ENCODE measurements at places on chromosomes 2 and 18.

DNA sequence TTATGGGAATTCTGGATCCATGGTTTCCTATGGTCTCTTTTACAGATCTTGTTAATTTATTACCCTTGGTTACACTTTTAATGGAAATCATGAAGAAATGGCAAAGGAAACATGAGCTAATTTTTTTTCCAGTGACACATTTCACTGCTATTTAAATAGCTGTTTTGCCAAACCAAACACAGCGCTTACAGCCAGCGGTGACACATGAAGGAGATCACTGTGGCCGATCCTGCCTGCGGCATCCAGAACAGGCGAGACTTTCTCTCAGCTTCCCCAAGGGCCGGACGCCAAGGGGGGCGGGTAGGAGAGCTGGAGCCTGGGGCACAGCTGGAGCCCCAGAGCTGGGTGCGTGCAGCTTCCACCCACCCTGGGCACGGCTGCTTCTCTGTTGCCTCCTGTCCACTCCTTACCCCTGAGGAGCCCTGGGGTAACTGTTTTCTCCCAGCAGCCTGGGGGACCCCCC lies 81.4 kb upstream of the PKDCC start:
- peak; percentile 57 for DNase-seq

DNA sequence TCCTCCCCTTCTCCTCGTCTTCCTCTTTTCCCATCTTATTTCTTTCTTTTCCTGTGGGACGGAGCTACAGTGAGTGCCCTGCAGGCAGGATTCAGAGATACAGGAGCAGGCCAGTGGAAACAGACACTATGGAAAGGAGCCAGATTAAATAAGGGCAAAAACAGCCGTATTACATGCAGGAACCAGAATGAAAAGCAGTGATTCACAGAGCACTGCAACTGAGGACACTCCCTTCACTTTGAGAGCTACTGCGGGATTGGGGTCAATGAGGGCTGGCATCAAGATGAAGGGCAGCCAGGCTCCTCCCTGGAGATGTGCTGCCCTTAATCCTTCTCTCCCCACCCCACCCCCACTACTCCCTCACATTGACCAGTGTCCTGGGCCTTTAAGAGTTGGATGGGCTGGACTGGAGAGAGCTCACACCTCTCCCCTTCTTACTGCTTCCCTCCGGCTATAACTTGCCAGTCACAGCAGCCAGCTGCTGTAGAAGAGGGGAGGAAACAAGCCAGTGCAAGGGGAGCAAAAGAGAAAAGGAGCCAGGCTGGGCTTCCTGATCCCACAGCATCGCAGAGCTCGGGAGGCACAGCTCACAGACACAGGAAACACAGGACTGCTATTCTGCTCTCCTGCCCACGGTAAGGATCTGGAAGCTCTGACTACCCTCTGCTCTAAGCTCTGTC lies at the start of gene PLCD4:
PLCD4 (plus strand) TSS at position 464 of the 680 bp plus-strand sequence. CDS start 7,841 bp downstream, outside the sequence.
- DNase-seq = no peak

- no peak for DNase-seq
Measured at GRCh38 chr18:23730857-23731256, 41.6 kb downstream of the LAMA3 start.

GRCh38 chr2:223989206-223989855 lies 32.1 kb downstream of the MRPL44 start:
- DNase-seq = no peak

DNA sequence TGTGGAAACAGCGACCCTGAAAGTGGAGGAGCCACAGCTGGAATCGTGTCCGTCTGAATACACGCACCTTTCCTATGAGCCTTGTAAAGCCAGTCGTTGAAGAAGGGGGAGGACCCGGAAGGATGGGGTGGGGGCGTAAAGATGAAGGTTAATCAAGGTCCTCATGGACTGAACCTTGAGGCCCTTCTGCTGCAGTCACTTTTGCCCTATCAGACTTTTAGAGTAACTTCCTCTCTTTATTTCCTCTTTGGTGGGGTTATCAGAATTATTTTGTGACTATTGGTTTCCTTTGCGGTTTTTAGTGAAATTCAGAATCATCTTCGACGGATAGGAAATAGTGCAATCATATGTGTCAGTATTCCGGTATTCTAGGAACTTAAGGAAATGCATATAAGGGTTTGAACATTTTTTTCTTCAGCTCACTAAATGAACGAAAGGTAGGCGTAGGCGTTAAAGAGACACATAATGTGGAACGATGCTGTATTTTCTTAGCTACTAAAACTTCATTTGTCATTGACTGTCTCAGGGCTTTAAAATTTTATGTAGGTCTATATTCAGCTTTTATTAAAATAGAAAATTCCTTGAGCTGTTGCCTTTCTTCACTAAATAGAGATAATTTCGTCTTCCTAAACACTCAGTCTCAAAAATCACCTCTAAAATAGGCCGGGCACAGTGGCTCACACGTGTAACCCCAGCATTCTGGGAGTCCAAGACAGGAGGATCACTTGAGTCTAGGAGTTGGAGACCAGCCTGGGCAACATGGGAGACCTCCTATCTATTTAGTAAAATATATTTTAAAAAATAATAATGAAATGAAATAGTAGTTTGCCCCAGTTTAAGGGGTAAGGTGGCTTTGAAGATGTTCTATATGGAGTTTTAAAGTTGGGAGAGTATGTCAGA lies 1.4 kb upstream of the YES1 start:
- DNase-seq = no peak

- DNase-seq = no peak
Measured at GRCh38 chr2:73981081-73982001, 3.4 kb upstream of the TET3 start.

DNA sequence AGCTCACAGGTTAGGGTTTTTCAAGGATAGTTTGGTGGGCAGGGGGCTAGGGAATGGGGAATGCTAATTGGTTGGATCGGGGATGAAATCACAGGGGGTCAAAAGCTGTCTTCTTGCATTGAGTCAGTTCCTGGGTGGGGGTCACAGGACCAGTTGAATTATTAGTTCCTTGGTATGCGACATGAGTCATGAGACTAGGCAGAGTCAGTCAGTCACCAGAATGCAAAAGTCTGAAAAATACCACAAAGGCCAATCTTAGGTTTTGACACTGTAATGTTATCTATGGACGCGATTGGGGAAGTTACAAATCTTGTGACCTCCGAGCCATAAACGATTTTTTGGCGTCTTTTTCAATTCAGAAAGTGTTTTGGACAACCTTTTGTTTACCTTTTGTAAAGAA lies 101.2 kb downstream of the ZNF519 start:
- no peak for DNase-seq

GRCh38 chr2:25814681-25815080 lies 63.6 kb downstream of the ASXL2 start:
- DNase-seq = no peak

- no peak for DNase-seq
Measured at GRCh38 chr2:197997083-197997541, 192.7 kb downstream of the PLCL1 start.

DNA sequence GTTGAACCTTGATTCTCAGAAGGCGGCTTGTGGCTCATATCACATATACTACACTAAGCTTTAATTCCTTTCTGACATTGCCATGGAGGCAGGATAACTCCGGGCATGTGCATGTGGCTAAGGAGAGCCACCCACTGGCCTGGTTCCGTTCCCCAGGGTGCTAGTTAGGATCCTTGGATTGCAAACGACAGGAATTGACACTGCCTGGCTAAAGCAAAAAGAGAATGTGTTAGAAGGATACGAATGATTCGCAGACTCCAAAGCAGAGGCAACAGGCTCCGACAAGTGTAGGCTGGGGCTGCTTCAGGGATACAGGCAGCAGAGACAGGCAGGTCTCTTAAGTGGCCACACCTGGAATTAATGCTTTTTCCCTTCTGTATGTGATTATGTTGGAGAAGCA lies 71.4 kb upstream of the LYPD6B start:
- DNase-seq = no peak

DNA sequence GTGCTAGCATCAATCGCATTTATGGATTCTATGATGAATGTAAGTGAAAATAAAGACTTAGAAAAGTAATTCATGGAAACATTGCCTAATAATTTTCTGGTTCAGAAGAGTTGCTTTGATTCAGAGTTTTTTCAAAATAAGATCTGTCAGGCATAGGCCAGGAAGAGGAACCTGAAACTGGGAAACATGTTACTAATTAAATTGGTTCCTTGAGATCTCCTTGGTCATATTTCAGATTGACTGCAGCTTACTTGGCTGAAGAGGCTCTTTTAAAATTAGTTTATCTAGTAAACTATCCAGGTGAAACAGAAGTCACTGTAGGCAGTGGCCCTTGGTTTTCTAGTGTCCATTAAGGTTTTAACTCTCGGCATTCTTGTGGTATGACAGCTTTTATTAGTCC lies 27.4 kb downstream of the PPP1CB start:
- no peak for DNase-seq

GRCh38 chr2:26442707-26443106 lies 35.2 kb downstream of the OTOF start:
- DNase-seq = no peak

DNA sequence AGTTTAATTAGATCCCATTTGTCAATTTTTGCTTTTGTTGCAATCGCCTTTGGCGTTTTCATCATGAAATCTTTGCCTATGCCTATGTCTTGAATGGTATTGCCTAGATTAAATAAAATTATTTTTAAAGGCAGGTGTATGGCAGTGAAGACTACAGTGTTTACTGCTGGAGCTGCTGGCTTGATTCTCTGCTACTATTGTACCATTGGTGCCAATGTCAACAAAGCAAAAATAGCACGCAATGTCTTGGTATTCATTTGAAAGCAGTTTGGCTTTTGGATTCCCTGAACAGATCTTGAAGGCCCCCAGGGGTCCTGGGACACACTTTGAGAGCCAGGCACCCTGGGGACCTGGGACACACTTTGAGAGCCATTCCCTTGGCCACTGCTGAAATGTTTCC lies 125.4 kb upstream of the ACKR3 start:
- DNase-seq = no peak

GRCh38 chr2:110858135-110858725 lies 125.9 kb downstream of the ACOXL start:
- peak; percentile 52 for DNase-seq

GRCh38 chr2:139369423-139370409 lies 589.5 kb upstream of the NXPH2 start:
- no peak for DNase-seq

GRCh38 chr2:29033172-29033571 lies 41.2 kb downstream of the PCARE start:
- DNase-seq = no peak

DNA sequence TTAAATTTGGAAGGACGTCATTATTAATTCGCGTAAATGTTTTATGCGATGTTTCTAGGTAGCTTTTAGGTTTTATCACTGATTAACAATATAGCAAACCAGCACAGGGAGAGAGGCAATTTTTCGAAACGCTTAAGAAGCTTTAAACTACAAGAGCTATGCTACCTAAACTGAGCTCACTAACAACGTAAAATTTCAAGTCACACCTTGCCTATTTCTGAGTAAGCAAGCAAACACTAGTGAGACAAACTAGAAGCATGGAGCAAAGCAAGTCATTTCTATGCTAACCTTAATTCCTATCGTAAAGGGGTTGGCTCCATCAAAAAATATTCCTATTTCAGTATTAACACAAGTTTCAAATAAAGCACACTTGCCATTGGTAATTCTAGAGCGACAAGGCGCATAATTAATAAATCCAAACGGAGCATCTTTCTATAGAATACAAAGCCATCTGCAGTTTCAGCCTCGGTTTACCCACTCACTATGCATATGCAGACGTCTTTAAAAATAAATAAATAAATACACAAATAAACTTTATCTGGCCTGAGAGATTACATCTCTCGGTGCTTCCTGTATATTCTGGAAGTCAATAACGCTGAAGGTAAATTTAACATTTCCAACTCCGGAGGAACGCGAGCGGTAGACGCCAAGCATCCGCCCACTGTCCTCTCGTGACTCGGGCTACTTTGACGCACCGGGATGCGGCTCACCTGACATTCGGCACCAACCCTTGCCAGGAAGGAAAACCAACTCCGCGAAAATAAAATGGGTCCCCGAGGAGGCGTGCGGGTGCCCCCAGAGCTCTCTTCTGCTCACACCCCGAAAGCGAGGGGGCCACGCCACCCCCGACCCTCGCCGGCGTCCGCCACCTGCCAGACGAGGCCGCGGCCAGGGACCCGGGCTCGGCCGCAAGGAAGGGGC lies 947 bp downstream of the ITSN2 start:
- DNase-seq = peak; percentile 63

DNA sequence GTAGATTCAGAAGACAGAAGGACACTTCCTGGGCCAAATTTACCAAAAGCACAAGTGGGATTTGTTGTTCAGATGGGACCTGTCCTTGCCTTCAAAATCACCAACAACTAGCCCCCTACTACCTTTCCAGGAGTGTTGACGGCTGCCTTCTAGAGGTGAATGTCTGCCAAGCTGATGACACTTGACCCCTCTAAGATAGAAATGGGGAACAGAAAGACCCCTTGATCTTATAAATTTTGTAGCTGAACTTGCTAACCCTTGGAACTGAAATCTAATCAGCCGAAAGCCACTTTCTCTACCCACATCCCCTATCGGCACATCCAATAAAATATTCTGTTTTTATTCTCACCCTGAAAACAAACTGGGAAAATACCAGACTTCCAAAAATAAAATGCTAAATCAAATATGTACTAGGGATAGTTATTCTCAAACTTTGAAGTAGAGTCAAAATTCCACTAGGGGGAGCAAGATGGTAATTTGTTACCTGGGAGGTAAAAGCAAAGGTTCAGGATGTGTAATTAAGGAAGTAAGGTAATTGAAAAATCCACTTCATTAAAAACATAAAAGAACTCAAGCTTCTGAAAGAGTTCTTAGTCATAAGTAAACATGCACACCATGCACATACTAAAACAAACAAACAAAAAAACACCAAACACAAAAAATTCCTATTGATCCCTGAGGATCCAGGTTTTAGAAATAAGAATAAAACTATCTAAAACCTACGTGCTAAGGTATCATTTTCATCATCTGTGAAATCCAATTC lies 119.2 kb downstream of the ANKRD44 start:
- no peak for DNase-seq

- no peak for DNase-seq
Measured at GRCh38 chr18:59051470-59052165, 88.1 kb upstream of the SEC11C start.

- no peak for DNase-seq
Measured at GRCh38 chr18:32612651-32613050, 142.0 kb upstream of the GAREM1 start.

GRCh38 chr18:48320639-48320945 lies 88.6 kb downstream of the ZBTB7C start:
- no peak for DNase-seq
